OCI-LY7 (cell line): ENCODE measurements at places on chromosomes 12 and 14. TPM values are rescaled to one million over a fixed set of nuclear protein-coding genes. Genes with fewer than 3 reads are reported as not detected.
A peak's percentile ranks its signal among the peaks of the same experiment; 100 is the strongest.

DNA sequence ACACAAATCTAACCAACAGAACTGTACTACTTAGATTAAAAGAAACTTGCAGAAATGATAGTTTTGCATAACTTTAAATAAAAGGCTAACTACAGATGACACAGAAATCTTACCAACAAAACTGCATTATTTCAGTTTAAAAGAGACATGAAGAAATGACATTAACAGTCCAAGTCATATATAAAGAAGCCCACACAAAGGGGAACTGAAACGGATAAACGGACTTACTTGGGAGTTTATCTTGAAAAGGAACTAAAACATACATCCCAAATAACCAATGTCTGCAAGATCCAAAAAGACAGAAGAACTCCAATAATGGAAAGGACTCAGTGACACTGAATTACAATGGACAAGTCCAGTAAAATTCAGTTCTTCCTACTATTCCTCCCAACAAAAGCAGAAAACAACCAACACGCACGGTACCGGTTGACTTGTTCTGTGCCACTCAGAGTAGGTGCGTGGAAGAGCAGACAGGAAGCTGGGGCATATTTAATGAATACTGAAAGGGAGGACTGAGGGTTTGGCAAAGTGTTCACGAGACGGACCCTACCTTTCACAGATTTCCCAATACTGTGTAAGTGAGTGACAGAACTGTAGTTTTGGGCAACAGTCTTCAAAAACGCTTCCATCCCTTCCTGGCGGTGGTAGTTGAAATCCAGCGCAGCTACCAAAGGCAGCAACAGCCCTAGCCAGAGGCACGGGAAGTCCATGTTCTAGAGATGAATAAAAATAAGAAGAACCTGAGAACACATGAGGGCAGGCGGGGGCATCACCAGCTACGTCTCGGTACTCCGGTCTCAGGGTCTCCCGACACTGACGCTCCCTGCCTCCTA lies 627 bp downstream of the CPM start:
- peak; percentile 47 for DNase-seq

DNA sequence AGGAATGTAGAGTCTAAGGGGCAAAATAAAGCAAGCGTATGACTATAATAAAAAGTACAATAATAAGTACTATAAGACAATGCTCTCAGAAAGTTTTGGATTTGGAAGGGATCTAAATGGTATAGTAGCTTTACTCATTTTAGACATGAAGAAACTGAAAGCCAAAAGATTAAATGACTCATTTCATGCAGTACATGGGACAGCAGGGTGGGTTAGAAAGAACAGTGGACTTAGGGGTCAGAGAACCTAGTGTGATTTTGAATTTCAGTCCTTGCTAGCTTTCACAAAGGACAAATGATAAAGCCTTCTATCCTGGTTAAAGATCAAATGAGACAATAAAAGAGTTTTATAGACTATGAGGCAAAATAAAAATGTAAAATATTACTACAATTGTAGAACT lies 6.8 kb upstream of the LEMD3 start:
- no peak for DNase-seq

The CLEC4A gene
- 0.41 and 0.99 TPM in 2 replicates for total RNA-seq

GRCh38 chr12:115910057-115910456 lies 367.4 kb downstream of the MED13L start:
- no peak for DNase-seq

DNA sequence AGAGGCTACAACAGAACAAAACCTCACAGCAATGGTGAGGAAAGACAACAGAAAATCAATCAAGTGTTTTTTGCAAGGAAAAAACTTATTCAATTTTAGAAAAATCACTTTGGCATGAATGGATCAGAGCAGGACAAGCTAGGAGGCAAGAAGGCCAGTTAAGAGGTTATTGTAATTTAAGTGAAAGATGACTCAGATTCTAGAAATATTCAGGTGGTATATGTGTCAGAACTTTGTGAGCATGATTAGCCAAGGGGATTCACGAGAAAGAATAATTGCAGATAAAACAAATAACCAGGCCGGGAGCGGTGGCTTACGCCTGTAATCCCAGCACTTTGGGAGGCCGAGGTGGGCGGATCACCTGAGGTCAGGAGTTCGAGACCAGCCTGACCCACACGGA lies 12.7 kb downstream of the GCH1 start:
- no peak for DNase-seq

- DNase-seq: peak; percentile 15
Observed at GRCh38 chr12:92297932-92298696, 152.5 kb upstream of the BTG1 start.

The TRPV4 gene
- not detected in 2 replicates for total RNA-seq

The HCAR1 gene
- total RNA-seq: 0.07 TPM in 1 of 2 replicates, not detected in the other

DNA sequence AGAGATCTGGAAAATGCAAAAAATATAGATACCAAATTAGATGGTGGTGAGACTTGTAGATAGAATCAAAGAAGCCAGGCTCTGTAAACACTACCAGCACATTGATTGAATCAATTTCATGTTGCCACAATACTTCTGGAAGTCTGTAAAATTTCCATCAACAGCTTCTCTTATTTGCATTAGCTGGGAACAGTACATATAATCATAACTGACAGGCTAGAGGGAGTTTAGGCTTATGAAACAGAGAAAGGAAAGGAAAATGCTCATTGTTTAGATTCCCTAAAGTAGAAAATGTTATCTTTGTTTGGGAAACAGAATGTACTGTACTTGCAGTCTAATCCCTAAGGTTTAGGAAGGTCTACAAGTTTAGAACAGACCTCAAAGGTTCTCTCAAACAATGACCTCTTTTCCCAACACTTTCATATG lies 335.2 kb downstream of the CEP128 start:
- DNase-seq: no peak

- DNase-seq: no peak
Observed at GRCh38 chr14:24255931-24256711, 6.9 kb downstream of the TGM1 start.

GRCh38 chr14:80055226-80055625 lies 156.1 kb downstream of the DIO2 start:
- no peak for DNase-seq

The TMEM52B gene
- 0.21 and 0.22 TPM in 2 replicates for total RNA-seq

- no peak for DNase-seq
Observed at GRCh38 chr14:100451264-100451663, 128.1 kb downstream of the SLC25A47 start.

GRCh38 chr14:99072956-99073355 lies 199.0 kb downstream of the BCL11B start:
- DNase-seq: no peak

GRCh38 chr12:113260636-113261300 lies 39.5 kb downstream of the TPCN1 start:
- no peak for DNase-seq

- no peak for DNase-seq
Observed at GRCh38 chr14:20388159-20388558, 25.1 kb downstream of the TEP1 start.

DNA sequence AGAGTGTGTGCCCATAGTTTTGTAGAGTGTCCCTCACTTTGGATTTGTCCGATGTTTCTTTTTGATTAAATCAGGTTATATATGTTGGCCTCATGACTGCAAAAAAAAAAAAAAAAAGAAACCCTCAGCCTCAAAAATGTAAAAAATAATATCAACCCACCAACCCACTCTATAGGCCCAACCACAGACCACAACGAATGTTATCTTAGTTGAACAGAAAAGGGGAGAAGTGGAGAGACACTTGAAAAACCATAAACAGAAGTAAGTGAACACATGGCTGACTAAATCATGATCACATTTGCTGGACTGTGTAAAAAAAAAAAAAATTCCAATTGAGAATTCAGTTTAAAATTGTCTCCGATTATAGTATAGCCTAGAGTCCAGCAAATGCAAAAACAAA lies 45.5 kb upstream of the ST8SIA1 start:
- DNase-seq: no peak

GRCh38 chr14:95287176-95287754 lies 32.4 kb downstream of the CLMN start:
- DNase-seq: no peak

The FNTB gene
- 12.0 and 18.0 TPM in 2 replicates for total RNA-seq

DNA sequence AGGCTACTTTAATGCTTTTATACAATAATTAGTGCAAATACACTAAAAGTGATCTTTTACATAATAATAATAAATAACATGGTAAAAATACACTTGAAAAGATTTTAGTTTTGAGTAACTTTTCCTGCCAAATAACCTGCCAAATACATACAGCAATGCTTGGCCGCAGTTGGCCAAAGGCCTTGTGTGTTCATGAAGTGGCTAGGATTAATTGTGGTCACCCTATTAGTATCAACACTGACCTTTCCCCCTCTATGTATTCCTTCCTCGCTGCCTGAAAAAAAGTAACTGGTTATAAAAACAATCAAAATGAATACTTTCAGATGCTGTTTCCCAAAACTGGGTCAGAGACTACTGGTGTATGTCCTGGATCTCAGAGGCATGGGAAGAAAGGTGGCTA lies 34.3 kb downstream of the KICS2 start:
- DNase-seq: no peak

DNA sequence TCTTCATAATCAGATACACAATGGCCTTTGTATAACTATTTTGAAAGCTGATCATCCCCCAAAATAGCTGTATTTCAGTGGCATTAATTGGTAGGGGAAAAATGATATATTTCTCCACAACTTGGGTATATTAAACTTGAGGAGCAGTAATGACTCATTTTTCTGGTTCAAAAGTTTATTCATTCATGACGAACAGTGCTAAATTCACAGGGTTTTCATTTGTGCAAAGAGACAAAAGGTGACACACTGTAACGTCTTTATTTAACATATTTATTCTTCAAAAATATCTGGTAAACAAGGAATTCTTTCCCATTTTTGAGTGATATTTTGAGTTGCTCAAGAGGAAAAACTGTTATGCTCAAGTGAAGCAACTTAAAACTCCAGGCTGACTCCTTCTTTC lies 415.5 kb upstream of the SOX5 start:
- no peak for DNase-seq

- no peak for DNase-seq
Observed at GRCh38 chr12:76766161-76766560, 2.2 kb downstream of the ZDHHC17 start.

The CEBPE gene
- total RNA-seq: 2.2 and 2.3 TPM in 2 replicates

DNA sequence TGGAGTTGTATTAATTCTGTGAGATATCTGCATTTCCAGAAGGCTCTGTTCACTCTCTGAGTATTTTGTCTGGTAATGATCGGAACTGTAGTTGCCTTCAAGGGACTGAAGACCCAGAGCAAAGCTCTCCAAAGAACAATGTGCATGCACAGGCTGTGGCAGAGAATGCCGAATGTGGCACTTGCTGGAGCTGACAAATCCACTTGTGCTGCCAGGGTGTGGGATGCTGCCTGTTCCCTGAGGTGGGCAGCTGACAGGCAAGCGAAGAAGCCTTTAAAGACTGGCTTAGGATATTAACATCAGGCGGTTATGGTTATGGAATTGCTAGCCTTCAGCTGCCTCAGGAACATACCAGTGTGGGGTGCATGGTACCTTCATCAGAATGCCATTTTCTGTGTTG lies 419.9 kb upstream of the ATP2B1 start:
- DNase-seq: no peak

- no peak for DNase-seq
Observed at GRCh38 chr12:57614948-57615500, 3.8 kb downstream of the ARHGEF25 start.

GRCh38 chr12:19848421-19848820 lies 409.1 kb downstream of the AEBP2 start:
- no peak for DNase-seq

GRCh38 chr12:131124487-131125280 lies 171.0 kb downstream of the ADGRD1 start:
- DNase-seq: no peak

DNA sequence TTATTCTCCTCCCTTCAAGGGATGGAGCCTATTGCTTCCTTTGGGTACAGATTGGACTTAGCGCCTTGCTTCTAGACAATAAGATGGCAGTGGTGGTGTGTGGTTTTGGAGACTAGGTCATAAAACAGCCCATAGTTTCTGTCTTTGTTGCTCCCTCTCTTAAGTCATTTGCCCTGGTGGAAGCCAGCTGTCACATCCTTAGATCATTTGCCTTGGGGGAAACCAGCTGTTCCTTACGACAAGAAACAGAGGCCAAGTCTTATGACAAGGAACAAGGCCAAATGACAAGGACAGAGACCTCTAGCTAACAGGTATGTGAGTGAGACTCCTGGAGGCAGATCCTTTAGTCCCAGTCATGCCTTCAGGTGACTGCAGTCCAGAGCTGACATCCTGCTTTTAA lies 9.2 kb upstream of the PALS1 start:
- DNase-seq: no peak

- DNase-seq: no peak
Observed at GRCh38 chr14:101586531-101587430, 25.5 kb downstream of the DIO3 start.

The SRGAP1 gene
- 0.02 TPM in 1 of 2 replicates, not detected in the other for total RNA-seq

GRCh38 chr12:131096681-131097181 lies 143.0 kb downstream of the ADGRD1 start:
- DNase-seq: no peak

The TNFAIP2 gene
- not detected in 2 replicates for total RNA-seq

- no peak for DNase-seq
Observed at GRCh38 chr14:87461704-87462103, 531.3 kb downstream of the GALC start.

GRCh38 chr12:104473374-104473983 lies 16.7 kb downstream of the CHST11 start:
- peak; percentile 80 for DNase-seq

DNA sequence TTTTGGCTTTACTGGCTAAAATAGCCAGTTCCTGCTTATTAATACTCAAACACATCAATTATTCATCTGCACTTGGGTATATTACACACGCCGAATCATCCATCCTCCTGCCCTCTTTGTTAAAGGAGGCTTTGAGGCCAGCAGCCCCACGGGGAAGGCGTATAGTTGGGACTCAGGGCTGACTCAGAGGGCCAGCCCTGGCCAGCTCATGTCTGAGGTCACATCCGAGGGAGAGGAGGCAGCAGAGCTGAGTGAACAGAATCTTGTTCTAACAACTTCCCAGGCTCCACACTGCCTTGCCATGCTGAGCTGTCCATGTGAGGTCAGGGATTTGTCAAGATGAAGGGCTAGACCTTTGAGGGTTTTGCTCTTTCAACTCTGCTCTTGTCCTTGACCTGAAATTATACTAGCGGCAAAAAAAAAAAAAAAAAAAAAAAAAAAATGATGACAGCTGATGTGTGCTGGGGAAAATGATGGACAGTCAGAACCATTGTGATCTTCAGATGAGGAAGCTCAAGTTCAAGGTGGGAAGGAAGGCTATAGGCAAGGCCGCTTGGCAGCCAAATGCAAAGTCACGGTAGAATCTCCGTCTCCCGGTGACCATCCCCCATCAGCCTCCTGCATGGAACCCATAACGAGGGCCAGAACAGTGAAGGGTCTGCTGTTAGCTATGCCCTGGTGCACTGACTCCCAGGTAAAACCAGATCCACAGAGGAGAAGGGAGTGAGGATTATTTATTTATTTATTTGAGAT lies 12.5 kb upstream of the MARK3 start:
- no peak for DNase-seq

The GPD1 gene
- total RNA-seq: 0.31 and 1.2 TPM in 2 replicates

- peak; percentile 1 for DNase-seq
Observed at GRCh38 chr12:17489452-17489851, 600.5 kb downstream of the RERGL start.
